ENCODE measurements at places on chromosomes 16 and 17. TPM values are rescaled to one million over a fixed set of nuclear protein-coding genes. Genes with fewer than 3 reads are reported as not detected.

SLC52A1 gene
- total RNA-seq = not detected

FNDC8 gene
- total RNA-seq = not detected

WNT9B gene
- total RNA-seq = 0.23 TPM

CNTD1 gene
- not detected for total RNA-seq

PLCD3 gene
- total RNA-seq = 113 TPM

COL1A1 gene
- 44.9 TPM for total RNA-seq

MARVELD3 gene
- not detected for total RNA-seq

SCNN1G gene
- total RNA-seq = not detected

SLC16A3 gene
- 10.7 TPM for total RNA-seq

C17orf50 gene
- not detected for total RNA-seq

GP1BA gene
- not detected for total RNA-seq

SLC47A1 gene
- 3.0 TPM for total RNA-seq

MMP15 gene
- 46.5 TPM for total RNA-seq

MYH3 gene
- total RNA-seq = 0.12 TPM

UTS2R gene
- total RNA-seq = 0.42 TPM

RDM1 gene
- total RNA-seq = not detected

RAP1GAP2 gene
- 51.3 TPM for total RNA-seq

ITGB4 gene
- total RNA-seq = 9.0 TPM

GPRC5B gene
- total RNA-seq = 74.2 TPM

EVI2A gene
- 4.5 TPM for total RNA-seq

SLC13A2 gene
- total RNA-seq = not detected

CDYL2 gene
- total RNA-seq = 3.1 TPM

CCL4 gene
- 15.8 TPM for total RNA-seq

DYNLL2 gene
- 105 TPM for total RNA-seq

SBK1 gene
- 2.8 TPM for total RNA-seq

MYL11 gene
- total RNA-seq = not detected

MT1E gene
- 137 TPM for total RNA-seq

GP2 gene
- total RNA-seq = not detected

KLHDC4 gene
- total RNA-seq = 13.6 TPM

KRT31 gene
- total RNA-seq = not detected

RASD1 gene
- total RNA-seq = 2.9 TPM

RMI2 gene
- 0.22 TPM for total RNA-seq

NPIPA8 gene
- not detected for total RNA-seq

IRX6 gene
- 5.4 TPM for total RNA-seq

C16orf74 gene
- 1.1 TPM for total RNA-seq

CHD9NB gene
- not detected for total RNA-seq

FTO gene
- 81.4 TPM for total RNA-seq

TPSG1 gene
- not detected for total RNA-seq

LRRC37A3 gene
- total RNA-seq = 4.8 TPM

MSLN gene
- 0.38 TPM for total RNA-seq

TBC1D3H gene
- total RNA-seq = not detected

POLR2A gene
- 48.8 TPM for total RNA-seq

ARHGAP44 gene
- 6.4 TPM for total RNA-seq

CA4 gene
- total RNA-seq = 11.9 TPM

GDE1 gene
- 117 TPM for total RNA-seq

TLCD2 gene
- total RNA-seq = 2.8 TPM

GUCY2D gene
- total RNA-seq = not detected

CYBA gene
- 13.0 TPM for total RNA-seq

TP53TG3E gene
- total RNA-seq = not detected

ZNF469 gene
- 0.59 TPM for total RNA-seq

HSD3B7 gene
- total RNA-seq = 5.8 TPM

Data from heart right ventricle (tissue), 16 donors.